ENCODE measurements at places on chromosomes 3 and 15.

DNA sequence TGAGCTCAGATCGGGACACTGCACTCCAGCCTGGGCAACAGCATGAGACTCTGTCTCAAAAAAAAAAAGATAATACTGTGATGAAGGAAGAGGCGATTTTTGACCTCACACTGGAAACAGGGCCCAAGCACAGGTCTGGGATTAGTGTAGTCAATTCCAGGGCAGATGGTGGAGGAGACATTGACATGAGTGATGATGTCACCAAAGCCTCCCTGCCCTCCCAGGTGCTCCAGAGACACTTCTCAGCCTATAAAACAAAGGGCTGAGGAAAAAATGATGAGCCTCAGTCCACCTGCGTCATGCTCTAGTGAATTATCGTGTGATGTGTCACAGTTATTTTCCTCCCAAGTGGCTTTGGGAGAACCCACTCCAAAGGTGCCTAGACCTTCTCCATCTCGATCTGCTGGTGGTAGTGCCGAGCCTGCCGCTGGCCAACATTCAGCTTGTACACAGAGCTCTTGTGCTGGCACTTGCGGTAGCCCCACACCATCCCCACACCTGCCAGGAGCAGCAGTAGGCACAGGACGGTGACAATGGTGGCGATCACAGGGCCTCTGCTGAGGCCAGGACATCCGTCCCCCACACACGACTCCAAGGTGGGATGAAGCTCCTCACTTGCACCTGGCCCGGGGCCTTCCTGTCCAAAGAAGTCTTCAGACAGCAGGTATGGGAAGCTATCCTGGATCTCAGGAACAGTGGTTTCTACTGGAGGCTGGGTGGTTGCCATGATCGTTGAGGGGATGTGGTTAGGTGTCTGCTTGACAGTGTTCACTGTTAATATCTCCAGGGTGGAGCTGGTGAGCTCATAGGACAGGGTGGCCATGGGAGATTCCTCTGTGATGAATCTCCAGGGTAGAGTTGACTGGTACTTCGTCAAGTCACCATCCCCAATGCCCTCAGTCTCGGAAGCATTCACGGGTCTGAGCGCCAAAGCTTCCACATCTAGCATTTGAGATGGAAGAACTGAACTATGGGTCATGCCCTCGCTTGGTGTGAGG lies 38.8 kb downstream of the CRTAP start:
- no peak for DNase-seq

DNA sequence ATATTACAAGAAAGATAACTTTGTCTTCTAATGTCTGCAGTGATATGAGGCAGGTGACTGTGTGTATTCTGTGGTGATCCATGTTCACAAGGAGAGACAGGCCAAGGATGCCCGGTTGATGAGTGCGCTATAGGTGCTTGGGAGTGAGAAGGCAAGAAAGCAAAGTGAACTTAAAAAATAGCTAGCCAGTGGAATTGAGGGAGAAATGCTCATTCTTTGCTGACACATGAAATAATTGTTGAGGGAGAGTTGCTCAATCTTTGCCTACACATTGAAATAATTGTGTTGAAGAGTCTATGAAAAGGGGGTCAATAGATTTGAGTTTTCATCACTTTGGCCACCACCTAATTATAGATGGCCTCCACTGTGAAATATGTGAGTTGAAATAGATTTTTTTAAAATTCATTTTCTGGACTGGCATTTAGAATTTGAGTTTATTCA lies 156.3 kb downstream of the LPP start:
- DNase-seq, result no peak

DNA sequence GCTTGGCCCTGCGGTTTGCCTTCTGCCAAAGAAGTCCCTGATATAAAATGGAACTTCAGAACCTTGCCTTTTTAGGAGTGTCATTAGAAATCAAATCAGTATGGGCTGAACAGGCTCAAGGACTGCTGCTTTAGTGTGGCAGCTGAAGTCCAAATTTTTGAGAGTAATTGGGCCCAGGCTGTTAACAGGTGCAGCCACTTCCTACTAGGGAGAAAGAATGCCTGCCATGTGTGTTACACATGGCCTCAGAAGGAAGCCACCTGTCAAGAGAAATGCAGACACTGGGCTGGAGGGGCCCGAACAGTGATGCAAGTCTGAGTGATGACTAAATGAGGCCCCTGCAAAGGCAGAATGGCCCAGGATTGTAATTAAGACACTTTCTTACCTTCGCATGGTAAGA lies 786.7 kb upstream of the CFAP20DC start:
- DNase-seq, result no peak

GRCh38 chr15:52171386-52171785 lies 19.8 kb downstream of the GNB5 start:
- no peak for DNase-seq

DNA sequence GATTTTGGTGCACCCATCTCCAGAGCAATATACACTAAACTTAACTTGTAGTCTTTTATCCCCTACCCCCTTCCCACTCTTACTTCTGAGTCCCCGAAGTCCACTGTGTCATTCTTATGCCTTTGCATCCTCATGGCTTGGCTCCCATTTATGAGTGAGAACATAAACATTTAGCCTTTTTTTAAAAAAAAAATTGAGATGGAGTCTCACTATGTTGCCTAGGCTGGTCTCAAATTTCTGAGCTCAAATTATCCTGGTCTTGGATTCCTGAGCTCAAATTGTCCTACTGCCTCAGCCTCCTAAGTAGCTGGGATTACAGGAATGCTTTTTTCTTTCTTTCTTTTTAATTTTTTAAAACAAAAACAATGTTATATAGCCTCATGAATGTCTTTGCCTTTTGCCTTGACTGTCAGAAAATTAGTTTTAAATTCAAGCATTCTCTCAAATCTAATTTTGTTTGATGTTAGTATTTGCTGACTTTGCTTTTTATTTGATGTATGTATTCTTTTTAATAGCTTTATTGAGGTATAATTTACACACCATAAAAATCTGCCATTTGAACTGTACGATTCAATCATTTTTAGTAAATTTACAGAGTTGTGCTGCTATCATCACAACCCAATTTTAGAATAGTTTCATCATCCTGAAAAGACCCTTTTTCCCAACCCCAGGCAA lies 46.9 kb downstream of the NFKBIZ start:
- no peak for DNase-seq

- DNase-seq, result no peak
These were observed 23.1 kb downstream of the XXYLT1 start for GRCh38 chr3:195247863-195248189.

DNA sequence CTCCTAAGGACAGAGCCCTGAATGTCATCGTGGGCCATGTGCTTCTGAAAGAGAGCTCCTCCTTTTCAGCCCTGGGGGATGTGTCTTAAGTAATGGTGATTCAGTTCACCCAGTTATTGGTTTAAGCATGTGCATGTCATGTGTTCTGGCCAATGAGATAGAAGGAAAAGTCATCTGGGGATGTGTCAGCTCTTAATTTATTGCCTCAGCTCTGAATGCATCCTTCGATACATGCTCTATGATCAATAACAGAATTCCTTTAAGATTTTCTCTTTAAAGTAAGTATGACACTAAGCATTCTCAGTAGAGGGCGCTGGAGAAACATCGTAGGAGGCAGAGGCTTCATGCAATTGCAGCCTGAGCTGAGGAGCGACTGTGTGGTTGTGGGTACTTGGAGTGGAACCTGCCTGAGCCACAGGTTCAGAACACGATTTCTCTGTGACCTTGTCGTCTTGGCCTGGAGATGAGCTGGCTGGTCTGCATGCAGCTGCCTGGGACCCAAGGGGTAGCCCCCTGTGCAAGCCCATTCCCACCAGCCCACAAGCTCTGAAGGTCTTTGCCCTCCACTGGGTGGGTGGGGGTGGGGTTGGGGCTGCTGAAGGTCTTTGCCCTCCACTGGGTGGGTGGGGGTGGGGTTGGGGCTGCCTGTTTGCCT lies 69.5 kb downstream of the C3orf38 start:
- DNase-seq, result no peak

DNA sequence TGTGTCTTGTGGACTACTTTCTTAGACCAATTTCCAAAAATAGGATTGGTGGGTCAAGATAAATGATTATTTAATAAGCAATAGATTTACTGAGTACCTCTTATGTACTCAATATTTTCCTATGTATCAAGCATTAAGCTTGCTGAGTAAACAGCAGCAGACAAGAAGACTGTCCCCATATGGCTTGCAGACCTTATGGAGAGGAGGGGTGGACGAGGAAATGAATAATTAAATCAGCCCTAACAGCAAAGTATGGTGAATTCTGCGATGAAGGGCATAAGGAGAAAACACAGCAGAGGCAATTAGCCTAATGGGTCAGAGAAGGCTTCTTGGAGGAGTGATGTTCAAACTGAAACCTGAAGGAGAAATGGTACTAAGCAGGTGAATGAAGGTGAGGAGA lies 45.1 kb downstream of the ACP3 start:
- no peak for DNase-seq

GRCh38 chr3:54206874-54207273 lies 84.5 kb downstream of the CACNA2D3 start:
- DNase-seq, result no peak

DNA sequence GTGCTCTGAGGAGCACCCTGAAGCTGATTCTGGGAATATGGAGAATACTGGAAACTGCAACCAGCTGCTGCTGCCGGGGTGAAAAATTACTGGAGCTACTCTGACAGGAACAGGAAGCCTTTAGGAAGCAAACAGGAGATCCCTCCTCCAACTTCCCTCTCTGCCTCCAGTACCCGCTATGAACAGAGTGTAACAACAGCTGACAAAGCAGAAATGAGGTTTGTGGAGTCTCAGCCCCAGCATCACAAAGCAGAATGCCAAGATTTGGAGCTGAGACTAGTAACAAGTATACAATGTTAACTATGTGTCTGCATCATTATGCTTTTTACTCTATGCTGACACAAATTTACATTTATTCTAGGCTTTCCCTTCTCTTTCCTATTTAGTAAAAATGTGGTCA lies 22.7 kb upstream of the PIAS1 start:
- DNase-seq, result no peak

GRCh38 chr15:80953953-80954778 lies 35.5 kb downstream of the MESD start:
- no peak for DNase-seq

GRCh38 chr3:126119976-126120375 lies 36.1 kb upstream of the SLC41A3 start:
- no peak for DNase-seq

- DNase-seq, result no peak
These were observed 3.6 kb upstream of the DENND4A start for GRCh38 chr15:65795663-65796216.

GRCh38 chr3:70824078-70824477 lies 511.6 kb upstream of the MDFIC2 start:
- no peak for DNase-seq
